AG09309 (cell line): ENCODE measurements at places on chromosomes 4 and X.

DNA sequence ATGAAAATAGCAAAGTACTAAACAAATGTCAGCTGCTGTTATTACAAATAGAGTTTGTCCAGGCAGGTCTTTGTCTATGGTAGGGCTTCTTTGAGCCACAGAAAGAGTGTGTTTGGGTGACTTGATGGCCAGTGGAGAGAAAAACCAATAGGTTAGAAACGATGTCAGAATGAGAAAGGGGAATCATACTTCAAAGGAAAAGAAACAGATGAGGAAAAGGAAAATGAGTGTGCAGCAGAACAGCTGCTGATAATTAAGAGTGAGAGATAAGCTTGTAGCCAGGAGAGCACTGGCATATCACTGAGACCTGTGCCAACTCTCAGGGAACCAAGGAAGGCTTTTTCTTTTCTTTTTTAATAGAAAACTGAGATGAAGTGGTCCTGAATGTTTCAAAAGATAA is 257.2 kb downstream of the ARHGAP24 start:
- DNase-seq: no peak

DNA sequence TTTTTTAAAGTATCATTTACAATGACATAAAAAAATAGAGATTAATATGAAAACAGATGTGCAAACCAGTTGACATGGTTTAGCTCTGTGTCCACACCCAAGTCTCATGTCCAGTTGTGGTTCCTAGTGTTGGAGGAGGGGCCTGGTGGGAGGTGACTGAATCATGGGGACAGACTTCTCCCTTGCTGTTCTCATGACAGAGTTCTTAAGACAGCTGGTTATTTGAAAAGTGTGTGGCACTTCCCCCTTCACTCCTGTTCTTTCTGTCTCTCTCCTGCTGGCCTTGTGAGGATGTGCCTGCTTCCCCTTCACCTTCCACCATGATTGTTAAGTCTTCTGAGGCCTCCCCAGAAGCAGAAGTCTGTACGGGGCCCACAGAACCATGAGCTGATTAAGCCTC is 23.8 kb downstream of the CNOT6L start:
- DNase-seq: no peak

GRCh38 chrX:130282151-130282550 is 13.5 kb upstream of the ZNF280C start:
- DNase-seq: no peak

GRCh38 chrX:8984231-8984630 is 49.7 kb downstream of the FAM9B start:
- peak; percentile 53 for DNase-seq

DNA sequence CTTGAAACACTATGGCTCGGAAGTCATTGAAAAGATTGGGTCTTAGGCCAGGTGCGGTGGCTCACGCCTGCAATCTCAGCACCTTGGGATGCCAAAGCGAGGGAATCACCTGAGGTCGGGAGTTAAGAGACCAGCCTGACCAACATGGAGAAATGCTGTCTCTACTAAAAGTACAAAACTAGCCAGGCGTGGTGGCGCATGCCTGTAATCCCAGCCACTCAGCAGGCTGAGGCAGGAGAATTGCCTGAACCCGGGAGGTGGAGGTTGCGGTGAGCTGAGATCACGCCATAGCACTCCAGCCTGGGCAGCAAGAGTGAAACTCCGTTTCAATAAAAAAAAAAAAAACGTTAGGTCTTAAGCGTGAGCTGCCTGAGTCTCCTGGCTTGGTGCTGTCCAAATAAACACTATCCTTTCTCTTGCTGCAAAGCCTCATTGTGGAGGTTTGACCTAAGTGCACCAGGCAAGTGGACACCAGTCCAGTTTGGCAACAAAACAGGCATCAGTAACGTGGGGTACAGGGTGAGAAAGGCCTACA is 185.9 kb downstream of the DHRSX start:
- no peak for DNase-seq

DNA sequence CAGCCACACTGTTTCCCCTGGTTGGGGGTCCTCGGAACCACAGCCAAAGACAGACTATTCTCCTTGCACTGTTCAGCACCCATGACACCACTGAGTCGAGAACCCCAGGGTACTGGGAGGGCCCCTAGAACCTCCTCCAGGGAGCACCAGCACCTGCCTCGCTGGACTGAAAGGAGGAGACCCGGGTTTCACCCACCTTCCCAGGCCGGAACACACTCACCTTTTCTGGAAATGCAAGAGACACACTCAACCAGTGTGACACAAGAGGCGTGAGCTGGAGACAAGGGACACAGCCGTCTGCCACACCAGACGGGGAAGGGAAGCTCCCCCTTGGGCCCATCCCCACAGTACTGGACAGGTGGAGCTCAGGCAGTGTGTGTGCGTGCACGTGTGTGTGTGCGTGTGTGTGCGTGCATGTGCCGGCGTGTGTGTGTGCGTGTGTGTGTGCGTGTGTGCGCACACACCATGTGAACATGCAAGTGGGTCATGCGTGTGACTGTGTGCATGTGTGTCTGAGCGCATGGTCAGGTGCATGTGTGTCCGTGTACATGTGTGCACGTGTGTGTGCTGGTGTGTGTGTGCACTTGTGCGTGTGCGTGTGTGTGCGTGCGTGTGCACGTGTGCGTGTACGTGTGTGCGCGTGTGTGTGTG is 128.8 kb upstream of the NKX1-1 start:
- no peak for DNase-seq

DNA sequence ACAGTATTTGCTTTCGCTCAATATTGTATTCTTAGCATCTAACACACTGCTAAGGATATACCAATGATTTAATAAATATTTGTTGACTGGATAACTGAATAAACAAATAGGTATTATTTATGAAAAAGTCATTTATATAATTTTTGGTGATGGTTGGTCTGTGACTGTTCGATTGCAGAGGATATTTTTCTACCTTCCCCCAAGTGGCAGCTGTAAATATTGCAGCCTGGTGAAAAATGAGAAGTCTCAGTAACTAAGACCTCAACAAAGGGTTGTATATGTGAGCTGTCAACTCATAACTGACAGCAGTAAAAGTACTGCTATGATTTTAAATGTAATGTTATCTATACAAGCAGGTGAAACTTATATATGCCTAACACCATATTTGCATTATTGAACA is 36.0 kb downstream of the HTR2C start:
- DNase-seq: no peak

- DNase-seq: no peak
Observed at GRCh38 chr4:76072760-76073159, 1.7 kb upstream of the ART3 start.

DNA sequence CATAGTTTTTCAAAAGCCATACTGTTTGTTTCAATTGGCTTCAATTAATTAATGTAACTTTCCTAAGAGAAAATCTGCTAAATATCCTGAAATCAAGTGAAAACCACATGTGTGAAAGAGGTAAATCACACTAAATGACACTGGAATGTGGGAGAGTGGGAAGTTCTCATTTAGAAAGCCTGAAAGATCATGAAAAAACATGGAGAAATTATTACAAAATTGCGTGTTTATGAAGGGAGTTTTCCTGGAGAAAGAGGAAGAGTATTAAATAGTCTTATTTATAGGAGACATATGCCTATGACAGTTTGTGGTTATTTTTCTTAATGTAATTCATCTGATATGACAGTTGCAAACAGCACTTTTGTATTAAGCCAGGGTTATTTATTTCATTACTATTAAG is 183.7 kb downstream of the DKK2 start:
- DNase-seq: no peak

- DNase-seq: no peak
Observed at GRCh38 chrX:38985375-38985774, 184.1 kb downstream of the MID1IP1 start.

- no peak for DNase-seq
Observed at GRCh38 chr4:176579226-176579625, 213.5 kb downstream of the VEGFC start.

DNA sequence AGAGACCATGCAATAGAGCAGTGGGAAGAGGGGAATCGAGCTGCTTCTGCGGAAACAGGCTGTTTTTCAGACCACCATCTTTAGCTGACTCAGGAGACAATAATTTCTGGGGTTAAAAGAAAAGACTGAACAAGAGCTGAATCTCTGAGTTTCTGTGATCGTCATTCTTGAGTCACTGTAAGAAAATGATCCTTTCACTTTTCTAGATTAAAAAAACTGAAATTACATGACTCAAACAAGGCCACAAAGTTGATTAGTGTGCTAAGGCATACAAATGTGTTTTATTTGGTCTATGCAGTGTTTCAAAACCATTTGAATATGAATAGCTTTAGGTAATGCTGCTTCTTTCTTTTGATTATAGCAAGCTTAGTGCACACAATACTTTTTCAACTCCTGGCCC is 194.4 kb upstream of the RPL34 start:
- peak; percentile 40 for DNase-seq

DNA sequence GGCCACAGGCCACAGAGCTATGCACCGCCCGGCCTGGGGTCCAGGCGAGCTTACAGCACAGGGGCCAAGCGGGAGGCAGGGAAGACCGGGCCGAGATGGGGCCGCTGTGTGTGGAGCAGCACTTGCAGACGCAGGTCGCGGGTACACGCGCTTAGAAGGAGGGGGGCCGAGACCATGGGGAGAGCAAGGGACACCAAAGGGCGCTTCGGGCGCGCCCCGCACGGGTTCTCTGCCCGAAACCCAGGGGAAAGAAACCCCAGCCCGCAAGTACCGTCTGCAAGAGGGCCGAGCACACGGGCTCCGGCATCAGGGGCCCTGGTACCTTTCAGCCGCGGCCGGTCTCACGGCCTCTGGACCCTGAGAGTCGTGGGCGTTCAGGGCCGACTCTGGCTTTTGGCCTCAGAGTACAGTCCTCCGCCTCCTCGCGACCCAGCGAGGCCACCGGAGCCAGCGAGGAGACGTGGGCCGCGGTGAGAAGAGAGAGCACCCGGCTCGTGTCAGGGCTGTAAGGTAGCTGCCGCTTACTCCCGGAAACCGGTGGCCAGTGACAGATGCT is 342 bp downstream of the EOLA2 start:
- DNase-seq: no peak

GRCh38 chr4:100095729-100096595 is 94.3 kb downstream of the DDIT4L start:
- DNase-seq: peak; percentile 60

DNA sequence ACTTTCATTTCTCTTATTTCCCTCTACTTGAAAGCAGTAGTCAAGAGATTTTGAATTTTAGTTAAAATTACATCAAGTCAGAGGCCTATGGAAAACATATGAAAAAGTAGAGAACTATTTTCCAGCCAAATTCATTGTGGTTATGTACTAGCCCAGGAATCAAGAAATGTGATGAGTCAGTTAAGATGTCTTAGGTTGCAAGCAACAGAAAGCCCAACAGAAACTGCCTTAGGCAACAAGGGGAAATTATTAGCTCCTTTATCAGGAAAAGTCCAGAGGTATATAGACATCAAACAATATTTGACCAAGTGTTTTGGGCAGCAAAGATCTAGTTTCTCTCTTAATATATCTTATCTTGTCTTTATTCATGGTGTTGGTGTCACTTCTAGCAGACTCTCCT is 37.8 kb upstream of the FRMD7 start:
- no peak for DNase-seq

- DNase-seq: no peak
Observed at GRCh38 chr4:6674500-6675149, 19.1 kb upstream of the S100P start.

DNA sequence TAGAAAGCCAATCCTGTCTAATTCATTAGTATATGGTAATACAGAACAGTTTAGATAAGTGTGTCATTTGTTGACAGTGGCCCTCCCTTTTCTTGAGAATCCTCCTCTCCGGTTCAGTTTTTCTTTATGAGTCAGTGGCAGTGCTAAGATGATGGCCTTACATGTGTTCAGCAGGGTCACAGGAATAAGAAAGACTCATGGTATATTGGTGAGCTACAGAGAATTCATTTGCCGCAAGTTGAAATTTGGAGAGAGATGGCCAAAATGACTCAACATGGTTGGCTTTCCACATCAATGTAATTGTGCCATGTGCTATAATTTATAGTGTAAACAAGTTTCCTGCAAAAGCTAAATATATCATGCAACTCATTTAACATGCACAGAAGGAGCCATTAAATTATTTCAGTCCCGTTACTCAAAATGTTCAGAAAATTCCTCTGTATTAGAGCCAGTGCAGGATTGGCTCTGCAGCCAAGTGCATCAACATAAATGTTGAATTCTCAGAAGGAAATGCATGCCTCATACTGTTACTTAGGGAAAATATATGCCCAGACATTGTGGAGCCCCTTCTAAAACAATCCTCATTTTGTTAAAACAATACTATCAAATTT is 374.3 kb downstream of the AFF2 start:
- no peak for DNase-seq

DNA sequence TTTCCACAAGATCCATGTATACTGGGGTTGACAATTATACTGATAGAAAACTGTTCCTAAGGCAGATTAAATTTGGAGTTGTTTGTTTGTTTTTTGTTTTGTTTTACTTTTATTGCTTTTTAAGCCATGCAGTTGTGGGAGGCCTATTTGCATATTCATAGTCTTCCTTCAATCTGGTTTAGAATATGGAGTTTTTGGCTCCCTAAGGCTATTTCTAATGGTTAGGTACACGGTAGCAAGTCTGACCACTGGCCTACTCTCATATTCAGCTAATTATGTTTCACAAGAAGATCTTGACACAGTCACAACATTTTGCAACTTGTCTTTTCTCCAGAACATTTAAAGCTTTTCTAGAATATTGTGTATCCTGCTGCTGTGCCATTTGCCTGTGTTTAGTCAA is 725.5 kb downstream of the PCDH18 start:
- DNase-seq: no peak

DNA sequence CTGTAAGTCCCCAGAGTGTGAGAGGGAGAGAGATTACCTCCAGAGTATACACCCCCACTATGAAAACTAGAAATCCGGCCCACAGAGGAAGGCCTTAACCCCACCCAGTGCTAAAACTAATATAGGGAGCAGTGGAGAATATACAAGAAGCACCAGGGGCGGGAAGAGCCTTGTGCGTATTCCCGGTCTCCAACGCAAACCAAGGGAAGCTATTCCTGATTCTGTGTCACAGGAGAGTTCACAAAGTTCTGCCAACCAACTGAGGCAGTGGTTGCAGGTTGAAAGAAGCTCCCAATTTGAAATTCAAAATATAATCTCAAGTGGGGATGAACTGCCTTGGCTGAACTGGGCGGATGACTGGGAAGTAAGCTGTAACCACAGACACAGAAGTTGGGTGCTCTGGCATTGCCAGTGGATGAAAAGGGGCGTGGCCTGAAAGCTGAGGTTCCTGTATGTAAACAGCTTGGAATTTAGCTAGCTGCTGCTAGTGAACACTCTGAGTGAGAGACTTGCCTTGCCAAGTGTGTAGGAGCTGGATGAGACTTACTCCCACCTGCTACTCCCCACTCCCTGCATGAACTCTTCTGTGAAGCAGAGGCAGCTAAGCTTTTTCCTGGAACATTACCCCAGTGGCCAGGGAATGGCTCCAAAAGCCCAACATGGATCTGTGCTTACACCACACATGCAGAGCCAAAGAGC is 32.7 kb downstream of the ELF2 start:
- DNase-seq: peak; percentile 11

GRCh38 chrX:47633689-47634590 is 4.2 kb upstream of the CFP start:
- DNase-seq: no peak

GRCh38 chrX:103565752-103566151 is 19.6 kb upstream of the TCEAL4 start:
- DNase-seq: peak; percentile 52
